ENCODE measurements at places on chromosomes 16 and 17.

GRCh38 chr16:27550582-27550920 is 607 bp downstream of the KATNIP start:
- no peak for DNase-seq

GRCh38 chr16:86531641-86532525 is 21.6 kb downstream of the FOXF1 start:
- DNase-seq: no peak

DNA sequence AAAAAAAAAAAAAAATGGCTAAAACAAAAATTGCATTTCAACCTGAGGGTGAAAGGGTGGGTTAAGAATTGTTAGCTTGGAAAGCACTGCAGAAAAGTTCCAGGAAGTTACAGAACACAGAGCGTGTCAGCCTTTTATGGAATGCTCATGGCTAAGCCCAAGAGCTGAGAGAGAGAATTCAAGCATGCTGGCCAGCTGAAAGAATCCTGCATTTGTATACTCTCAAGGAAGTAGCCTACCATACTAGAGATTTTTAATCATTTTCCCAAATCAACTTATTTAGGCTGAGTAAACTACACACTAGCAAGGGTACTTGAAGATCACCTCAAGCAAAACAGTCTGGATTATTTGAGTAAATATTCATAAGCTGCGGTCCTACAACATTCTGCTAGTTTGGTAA is 153.9 kb downstream of the KCNJ2 start:
- no peak for DNase-seq

- no peak for DNase-seq
Measured at GRCh38 chr16:75908331-75909117, 182.2 kb upstream of the CPHXL start.

GRCh38 chr17:72233986-72234385 is 113.2 kb downstream of the SOX9 start:
- no peak for DNase-seq

- DNase-seq: peak; percentile 66
Measured at GRCh38 chr17:50908860-50909764, 43.0 kb upstream of the TOB1 start.

GRCh38 chr16:9062301-9062700 is 29.1 kb upstream of the HAPSTR1 start:
- no peak for DNase-seq

GRCh38 chr16:89072548-89073130 is 21.0 kb upstream of the ACSF3 start:
- DNase-seq: no peak

GRCh38 chr17:676965-677364 is 37.7 kb downstream of the VPS53 start:
- no peak for DNase-seq

- no peak for DNase-seq
Measured at GRCh38 chr16:30528799-30529457, 2.6 kb upstream of the ZNF768 start.

- DNase-seq: peak; percentile 79
Measured at GRCh38 chr17:74961657-74962350, 10.8 kb downstream of the HID1 start.

- DNase-seq: no peak
Measured at GRCh38 chr17:33475594-33475993, 182.5 kb upstream of the ASIC2 start.

DNA sequence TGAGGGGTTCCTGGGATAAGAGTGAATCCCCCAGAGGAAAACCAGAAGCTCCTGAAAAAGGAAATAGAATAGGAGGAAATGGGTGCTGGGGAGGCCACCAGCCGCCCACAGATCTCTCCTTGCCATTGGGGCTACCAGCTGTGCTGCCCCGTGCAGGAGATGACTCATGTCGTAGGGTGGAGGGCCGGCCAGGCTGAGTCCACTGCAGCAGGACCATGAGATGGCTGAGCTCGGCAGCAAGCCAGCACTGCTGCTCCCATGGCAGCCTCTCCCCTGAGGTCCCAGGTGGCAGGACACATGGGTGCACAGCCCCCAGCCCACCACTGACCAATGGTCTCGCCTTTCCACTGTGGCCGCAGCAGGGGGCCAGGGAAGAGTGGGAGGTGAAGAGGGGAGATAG is 95.5 kb downstream of the GNAO1 start:
- DNase-seq: peak; percentile 32

- DNase-seq: no peak
Measured at GRCh38 chr17:51643702-51644490, 383.6 kb downstream of the UTP18 start.

- peak; percentile 91 for DNase-seq
Measured at GRCh38 chr16:84593825-84594724, 23.8 kb downstream of the COTL1 start.

- peak; percentile 59 for DNase-seq
Measured at GRCh38 chr17:43907998-43908721, 824 bp upstream of the MPP2 start.

- DNase-seq: no peak
Measured at GRCh38 chr16:85469929-85470590, 143.1 kb upstream of the GSE1 start.

DNA sequence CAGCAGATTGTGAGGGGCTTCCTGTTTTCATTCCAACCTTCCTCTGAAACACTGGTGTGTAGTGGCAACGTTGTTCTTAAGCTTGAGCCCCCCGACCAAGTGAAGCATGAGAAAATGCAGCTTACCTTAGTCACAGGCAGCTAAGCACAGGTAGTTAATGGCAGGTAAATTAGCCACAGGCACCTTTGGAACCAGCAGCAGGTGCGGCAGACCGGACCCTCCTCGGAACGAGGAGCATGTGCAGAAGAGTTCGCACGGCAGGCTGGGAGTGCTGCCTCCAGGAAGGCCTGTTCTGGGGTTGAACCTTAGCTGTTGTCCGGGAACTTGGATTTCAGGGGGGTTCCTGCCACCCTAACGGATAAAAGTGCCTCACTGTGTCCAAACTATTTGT is 7.2 kb upstream of the IRF8 start:
- no peak for DNase-seq

DNA sequence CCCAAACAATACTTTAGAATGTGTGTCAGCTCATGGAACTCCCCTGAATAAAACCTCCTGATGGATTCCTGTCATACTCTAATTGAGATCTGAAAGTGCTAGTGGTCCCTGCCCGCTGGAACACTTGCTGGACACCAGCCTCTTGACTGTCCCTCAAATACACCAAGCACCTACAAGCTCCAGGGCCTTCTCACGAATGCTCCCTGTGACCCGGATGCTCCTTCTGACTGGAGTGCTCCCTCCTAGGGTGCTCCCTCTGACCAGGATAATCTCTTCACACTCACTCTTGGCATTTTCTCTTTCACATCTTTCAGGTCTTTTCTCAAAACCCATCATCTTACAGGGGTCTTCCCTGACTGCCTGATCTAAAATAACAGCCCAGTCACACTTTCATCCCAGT is 205.9 kb downstream of the SLC39A11 start:
- DNase-seq: no peak

DNA sequence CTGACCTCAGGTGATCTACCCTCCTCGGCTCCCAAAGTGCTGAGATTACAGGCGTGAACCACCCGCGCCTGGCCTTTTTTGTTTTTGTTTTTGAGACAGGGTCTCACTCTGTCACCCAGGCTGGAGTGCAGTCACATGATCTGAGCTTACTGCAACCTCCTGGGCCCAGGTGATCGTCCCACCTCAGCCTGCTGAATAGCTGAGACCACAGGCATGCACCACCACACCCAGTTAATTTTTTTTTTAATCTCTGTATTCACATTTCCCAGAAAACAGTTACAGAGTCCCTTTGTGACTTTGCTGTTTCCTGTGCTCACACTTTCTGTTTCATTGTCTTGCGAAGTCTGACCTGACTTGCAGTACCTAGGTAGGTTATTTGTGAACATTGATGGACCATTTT is 2.7 kb downstream of the CLUAP1 start:
- peak; percentile 83 for DNase-seq

DNA sequence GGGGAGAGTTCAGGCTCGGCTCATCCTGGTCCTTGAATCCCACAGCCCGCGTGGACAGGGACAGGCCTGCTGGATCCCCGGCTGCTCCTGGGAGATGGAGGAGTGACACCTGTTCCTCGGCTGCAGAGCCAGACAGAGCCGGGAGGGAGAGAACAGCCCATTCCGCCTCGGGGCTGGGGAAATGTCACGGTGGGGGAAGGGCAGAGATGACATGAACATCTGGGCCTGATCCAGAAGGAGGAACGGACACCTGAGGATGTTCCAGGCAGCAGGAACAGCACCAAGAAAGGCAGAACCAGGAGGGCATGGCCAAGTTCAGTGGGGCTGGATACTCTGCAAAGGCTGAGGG is 2.1 kb downstream of the ZNF764 start:
- DNase-seq: no peak

- no peak for DNase-seq
Measured at GRCh38 chr17:7248796-7249195, 2.7 kb downstream of the CTDNEP1 start.

- DNase-seq: no peak
Measured at GRCh38 chr17:6195123-6195522, 124.9 kb downstream of the WSCD1 start.

DNA sequence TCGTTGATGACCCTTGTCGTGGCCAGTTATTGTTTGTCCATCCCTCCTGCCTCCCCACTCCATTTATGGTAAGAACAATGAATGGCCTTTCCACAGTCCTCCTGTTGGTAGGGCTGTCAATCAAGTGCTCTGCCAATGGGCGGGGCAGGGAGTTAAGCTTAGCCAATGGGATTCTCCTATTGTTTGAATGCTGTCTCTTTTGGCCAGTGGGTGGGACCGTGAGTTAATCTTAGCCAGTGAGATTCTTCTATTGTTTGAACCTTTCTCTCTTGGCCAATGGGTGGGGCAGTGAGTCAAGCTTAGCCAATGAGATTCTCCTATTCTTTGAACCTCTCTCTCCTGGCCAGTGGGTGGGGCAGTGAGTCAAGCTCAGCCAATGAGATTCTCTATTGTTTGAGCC is 85.4 kb downstream of the IRX3 start:
- no peak for DNase-seq

GRCh38 chr16:67357561-67357960 is 30.9 kb downstream of the LRRC36 start:
- no peak for DNase-seq

DNA sequence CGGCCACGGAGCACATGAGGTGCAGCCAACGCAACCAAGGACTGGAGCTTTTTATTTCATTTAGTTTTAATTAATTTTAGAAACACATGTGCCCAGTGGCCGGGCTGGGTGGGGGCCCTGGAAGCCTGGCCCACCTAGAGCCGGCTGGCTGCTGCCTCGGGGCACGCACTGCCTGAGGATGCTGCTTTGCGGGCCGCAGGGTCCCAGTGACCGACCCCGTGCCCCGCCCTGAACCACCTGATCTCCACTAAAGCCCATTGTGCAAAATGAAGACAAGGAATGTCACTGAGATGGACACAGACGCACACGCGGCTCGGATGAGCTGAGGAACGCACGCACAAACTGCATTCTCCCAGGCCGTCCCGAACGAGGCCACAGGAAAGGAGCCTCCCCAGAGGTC is 39.6 kb downstream of the LMF1 start:
- DNase-seq: no peak

GRCh38 chr17:41793784-41794539 is 7.5 kb upstream of the JUP start:
- no peak for DNase-seq
